Fibroblast of lung (primary cell): ENCODE measurements at places on chromosomes 11 and 22. TPM values are rescaled to one million over a fixed set of nuclear protein-coding genes. Genes with fewer than 3 reads are reported as not detected.
A peak's percentile ranks its signal among the peaks of the same experiment; 100 is the strongest.

DNA sequence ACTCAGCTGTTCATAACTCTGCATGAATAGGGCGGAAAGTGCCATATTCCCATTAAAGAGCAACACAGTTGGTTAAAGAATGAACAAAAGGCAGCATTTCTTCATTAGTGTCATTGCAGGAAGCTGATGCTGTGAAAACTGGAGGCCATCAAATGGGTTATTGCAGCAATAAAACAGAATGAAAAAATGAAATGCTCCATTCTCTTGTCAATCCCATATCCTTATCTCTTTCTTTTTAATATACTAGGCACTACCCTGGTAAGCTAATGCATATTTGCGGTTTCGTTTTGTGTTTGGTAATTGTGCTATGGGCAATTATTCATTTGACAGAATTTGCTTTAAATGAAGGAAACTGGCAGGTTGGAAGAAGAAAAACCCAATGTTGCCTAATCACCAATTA is 25.3 kb downstream of the C11orf71 start:
- no peak for DNase-seq
- peaks cover 6% of the 10 kb centered on the region for H3K4me1 ChIP-seq
- H3K36me3 ChIP-seq: no peaks in the 10 kb centered on the region
- no peaks in the 10 kb centered on the region for H3K27me3 ChIP-seq
- no peak overlapping the region for H3K27ac ChIP-seq

GRCh38 chr11:73191151-73191550 is 26.9 kb upstream of the P2RY2 start:
- DNase-seq: no peak
- H3K4me1 ChIP-seq: no peaks in the 10 kb centered on the region

DNA sequence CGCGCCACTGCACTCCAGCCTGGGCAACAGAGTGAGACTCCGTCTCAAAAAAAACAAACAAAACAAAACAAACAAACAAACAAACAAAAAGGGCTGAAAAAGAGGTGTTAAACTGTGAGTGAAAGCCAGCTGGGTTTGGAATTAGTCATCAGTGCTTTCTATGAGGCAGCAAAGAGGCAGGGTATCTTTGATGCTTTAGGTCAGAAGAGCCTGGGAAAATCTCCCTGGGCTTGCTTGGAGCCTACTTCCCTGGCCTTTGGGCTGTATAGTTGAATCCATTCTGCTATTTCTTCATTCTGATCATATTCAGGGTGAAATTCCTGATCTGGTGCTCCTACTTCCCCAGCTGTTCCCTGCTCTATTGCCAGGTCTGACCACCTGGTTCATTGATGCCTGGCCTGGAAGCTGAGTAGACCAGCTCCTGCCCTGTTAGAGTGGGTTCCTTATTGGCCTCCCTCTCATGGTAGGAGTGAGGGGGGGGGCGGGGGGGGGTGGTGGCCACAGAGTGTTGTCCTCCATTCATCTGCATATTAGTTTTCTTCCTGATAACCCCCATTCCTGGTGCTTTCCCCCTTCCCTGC is 65.6 kb downstream of the INSC start:
- H3K27me3 ChIP-seq: no peaks in the 10 kb centered on the region
- H3K4me1 ChIP-seq: peaks cover 7% of the 10 kb centered on the region
- H3K36me3 ChIP-seq: no peaks in the 10 kb centered on the region
- H3K4me3 ChIP-seq: no peak overlapping the region
- H3K27ac ChIP-seq: no peak overlapping the region

DNA sequence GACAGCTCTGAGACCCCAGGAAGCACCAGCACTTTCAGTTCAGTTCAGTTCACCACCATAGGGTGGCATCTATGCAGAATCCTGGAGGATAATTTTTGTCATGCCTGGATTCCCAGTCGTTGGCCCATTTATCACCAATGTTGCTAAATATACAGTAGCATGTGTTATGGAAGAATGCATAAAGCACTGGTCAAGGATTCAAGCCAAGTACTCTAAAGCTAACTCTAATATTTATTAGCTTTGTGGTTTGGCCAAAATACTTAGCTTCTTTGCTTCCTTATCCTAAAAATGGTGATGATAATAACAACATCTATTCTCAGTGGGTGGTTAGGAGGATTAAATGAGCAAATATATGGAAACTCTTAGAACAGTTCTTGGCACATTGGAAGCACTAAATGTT is 294.7 kb upstream of the ZC3H12C start:
- no peaks in the 10 kb centered on the region for H3K4me1 ChIP-seq
- H3K36me3 ChIP-seq: no peaks in the 10 kb centered on the region
- no peaks in the 10 kb centered on the region for H3K27me3 ChIP-seq
- H3K4me3 ChIP-seq: no peak overlapping the region

DNA sequence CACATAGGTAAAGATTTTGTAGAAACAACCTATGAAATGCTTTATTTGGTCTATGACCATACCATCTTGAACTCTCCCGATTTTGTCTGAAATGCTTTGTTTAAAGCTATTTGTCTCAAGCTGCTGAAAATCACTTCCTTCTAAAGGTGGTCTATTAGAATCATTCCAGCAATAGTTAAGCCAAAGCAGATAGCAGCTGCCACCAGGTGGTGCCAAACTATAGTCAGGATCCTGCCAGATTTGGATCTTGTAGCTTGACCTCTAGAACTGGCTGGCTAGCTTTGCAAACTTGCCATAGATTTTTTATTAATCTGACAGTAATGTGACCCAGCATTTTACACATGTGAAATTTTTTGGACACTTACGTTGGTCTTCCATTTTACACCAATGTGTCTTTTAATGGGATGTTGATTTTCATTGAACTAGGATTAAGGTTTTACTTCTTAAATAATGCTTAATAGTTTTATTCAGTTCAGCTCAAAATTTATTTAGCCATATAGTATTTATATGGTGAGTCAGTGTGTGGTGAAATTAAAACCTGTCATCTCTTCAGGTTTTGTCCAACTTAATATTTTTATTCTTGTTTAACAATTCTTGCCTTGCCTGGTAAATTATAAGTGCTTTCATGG is 19.7 kb downstream of the CTR9 start:
- H3K27me3 ChIP-seq: no peaks in the 10 kb centered on the region
- H3K4me3 ChIP-seq: no peak overlapping the region
- no peak overlapping the region for H3K27ac ChIP-seq
- no peaks in the 10 kb centered on the region for H3K4me1 ChIP-seq
- H3K36me3 ChIP-seq: peaks cover 14% of the 10 kb centered on the region

DNA sequence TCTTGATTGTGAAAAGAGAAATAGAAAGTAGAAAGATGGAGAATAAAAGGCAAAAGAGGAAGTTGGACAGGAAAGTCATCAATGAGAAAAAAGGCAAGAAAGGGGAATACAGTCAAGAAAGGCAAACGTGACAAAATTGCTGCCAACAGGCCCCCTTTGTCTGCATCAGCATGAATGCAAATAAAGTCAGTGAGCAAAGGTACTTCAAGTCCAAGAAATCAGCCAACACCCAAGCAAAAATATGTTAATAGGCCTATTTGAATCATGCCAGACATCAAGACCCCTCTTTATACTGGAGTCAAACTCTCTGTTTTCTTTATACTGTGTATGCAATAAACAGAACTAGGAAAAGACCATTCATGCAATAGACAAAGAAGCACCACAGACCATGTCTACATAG is 34.3 kb downstream of the GUCY1A2 start:
- no peaks in the 10 kb centered on the region for H3K27me3 ChIP-seq
- peaks cover 2% of the 10 kb centered on the region for H3K4me1 ChIP-seq
- DNase-seq: no peak
- H3K4me3 ChIP-seq: no peak overlapping the region
- H3K36me3 ChIP-seq: no peaks in the 10 kb centered on the region
- no peak overlapping the region for H3K27ac ChIP-seq

GRCh38 chr11:72773291-72773690 is 20.6 kb downstream of the STARD10 start:
- no peaks in the 10 kb centered on the region for H3K36me3 ChIP-seq
- H3K27me3 ChIP-seq: no peaks in the 10 kb centered on the region
- peaks cover 19% of the 10 kb centered on the region for H3K4me1 ChIP-seq
- peak; percentile 92 for DNase-seq
- peak overlapping the region; percentile 58 for H3K27ac ChIP-seq
- H3K4me3 ChIP-seq: no peak overlapping the region

- DNase-seq: no peak
- no peaks in the 10 kb centered on the region for H3K27me3 ChIP-seq
- peaks cover 13% of the 10 kb centered on the region for H3K36me3 ChIP-seq
- peaks cover 18% of the 10 kb centered on the region for H3K4me1 ChIP-seq
- H3K4me3 ChIP-seq: no peak overlapping the region
Observed at GRCh38 chr11:19952911-19953310, 207.4 kb downstream of the DBX1 start.

GRCh38 chr11:68002938-68003845 is 705 bp downstream of the UNC93B1 start:
- H3K27me3 ChIP-seq: no peaks in the 10 kb centered on the region
- no peaks in the 10 kb centered on the region for H3K36me3 ChIP-seq
- no peak overlapping the region for H3K27ac ChIP-seq
- peak overlapping the region; percentile 58 for H3K4me3 ChIP-seq

DNA sequence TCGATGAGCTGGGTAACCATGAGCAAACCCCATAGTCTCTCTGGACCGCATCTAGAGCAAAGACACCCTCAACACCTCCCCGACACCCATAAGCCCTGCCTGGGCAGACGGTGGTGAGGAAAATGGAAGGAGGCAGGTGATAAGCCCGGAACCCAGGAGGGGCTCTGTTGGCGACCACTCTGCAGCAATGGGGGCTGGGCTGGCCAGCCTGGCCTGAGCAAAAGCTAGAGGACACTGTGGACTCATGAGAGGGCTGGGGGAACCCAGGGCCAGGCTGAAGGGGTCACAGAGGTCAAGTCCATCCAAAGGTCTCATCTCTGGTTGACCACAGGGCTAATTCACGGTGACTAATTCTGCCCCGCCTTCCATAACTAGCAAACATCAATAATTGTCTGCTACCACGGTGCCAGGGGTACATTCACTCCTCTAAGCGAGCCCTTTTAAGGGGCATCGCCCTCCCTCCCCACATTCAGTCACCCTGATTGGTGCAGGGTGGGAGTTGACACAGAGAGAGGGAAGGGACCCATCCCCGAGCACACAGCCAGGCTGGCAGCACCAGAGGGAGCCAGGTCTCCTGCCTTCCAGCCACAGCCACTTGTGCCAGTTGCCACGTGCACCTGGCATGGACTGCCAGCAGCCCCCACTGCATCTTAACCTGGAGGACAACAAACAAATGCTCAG is 4.0 kb downstream of the PYGM start:
- H3K27me3 ChIP-seq: no peaks in the 10 kb centered on the region
- peaks cover 1% of the 10 kb centered on the region for H3K36me3 ChIP-seq
- H3K4me3 ChIP-seq: no peak overlapping the region
- H3K27ac ChIP-seq: no peak overlapping the region
- DNase-seq: no peak
- peaks cover 14% of the 10 kb centered on the region for H3K4me1 ChIP-seq

- H3K36me3 ChIP-seq: peaks cover 10% of the 10 kb centered on the region
- H3K27ac ChIP-seq: no peak overlapping the region
- H3K27me3 ChIP-seq: no peaks in the 10 kb centered on the region
Observed at GRCh38 chr22:29817724-29818123, 20.4 kb downstream of the ASCC2 start.

- H3K4me3 ChIP-seq: no peak overlapping the region
- no peak overlapping the region for H3K27ac ChIP-seq
- no peak for DNase-seq
- H3K27me3 ChIP-seq: no peaks in the 10 kb centered on the region
- H3K4me1 ChIP-seq: no peaks in the 10 kb centered on the region
- H3K36me3 ChIP-seq: no peaks in the 10 kb centered on the region
Observed at GRCh38 chr11:62865635-62866034, 15.1 kb upstream of the SLC3A2 start.

GRCh38 chr22:44665115-44665514 is 36.9 kb upstream of the PRR5 start:
- peaks cover 13% of the 10 kb centered on the region for H3K27me3 ChIP-seq
- DNase-seq: no peak
- no peak overlapping the region for H3K4me3 ChIP-seq
- no peaks in the 10 kb centered on the region for H3K36me3 ChIP-seq

DNA sequence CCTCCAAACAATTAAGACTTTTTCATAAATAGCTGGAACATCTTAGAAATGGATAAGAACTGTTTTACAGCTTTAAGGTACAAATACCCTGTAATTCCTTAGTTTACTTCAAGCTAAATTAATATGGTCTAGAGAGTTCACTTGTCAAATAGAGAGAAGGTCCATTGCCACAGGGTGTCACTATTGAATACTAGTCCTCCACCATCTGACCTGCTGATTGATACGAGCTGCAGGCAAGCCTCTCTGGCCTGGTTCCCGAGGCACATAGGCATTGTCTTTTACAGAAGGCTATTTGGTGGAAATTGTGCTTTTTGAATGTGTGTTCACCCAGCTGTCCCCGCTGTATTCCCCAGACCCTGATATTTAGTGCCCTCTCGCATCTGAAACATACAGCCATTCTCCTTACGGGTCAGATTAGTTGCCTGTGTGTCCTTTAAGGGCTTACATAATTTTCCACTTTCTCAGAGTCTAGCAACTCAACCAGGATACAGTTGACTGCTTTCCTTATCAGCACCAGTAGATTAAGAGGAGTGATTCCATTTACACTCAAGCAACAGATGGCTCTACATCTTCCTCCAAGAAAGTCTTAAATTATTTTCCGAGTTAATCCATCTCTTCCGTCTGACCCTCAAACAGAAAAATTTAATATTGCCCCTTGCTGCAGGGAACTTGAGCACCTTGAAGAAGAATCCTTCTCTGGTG is 788.8 kb upstream of the FAT3 start:
- H3K27ac ChIP-seq: no peak overlapping the region
- H3K4me1 ChIP-seq: no peaks in the 10 kb centered on the region
- no peak overlapping the region for H3K4me3 ChIP-seq
- H3K36me3 ChIP-seq: no peaks in the 10 kb centered on the region
- DNase-seq: no peak

- H3K4me3 ChIP-seq: peak overlapping the region; percentile 95
- H3K27me3 ChIP-seq: no peaks in the 10 kb centered on the region
- DNase-seq: peak; percentile 56
- peak overlapping the region; percentile 99 for H3K27ac ChIP-seq
Observed at GRCh38 chr22:31106731-31107177, 614 bp downstream of the SELENOM start.

GRCh38 chr11:47327949-47328348 is 24.6 kb downstream of the MYBPC3 start:
- no peak overlapping the region for H3K4me3 ChIP-seq
- no peaks in the 10 kb centered on the region for H3K27me3 ChIP-seq
- H3K4me1 ChIP-seq: no peaks in the 10 kb centered on the region
- peaks cover 12% of the 10 kb centered on the region for H3K36me3 ChIP-seq
- no peak overlapping the region for H3K27ac ChIP-seq
- no peak for DNase-seq

GRCh38 chr11:128628686-128629085 is 41.3 kb upstream of the ETS1 start:
- DNase-seq: no peak
- H3K27me3 ChIP-seq: no peaks in the 10 kb centered on the region
- H3K36me3 ChIP-seq: no peaks in the 10 kb centered on the region
- H3K4me3 ChIP-seq: no peak overlapping the region
- peaks cover 5% of the 10 kb centered on the region for H3K4me1 ChIP-seq
- no peak overlapping the region for H3K27ac ChIP-seq

CYP2D6 gene
- total RNA-seq: 0.26 and 0.33 TPM in 2 replicates

MAP6 gene
- 0.17 and 0.26 TPM in 2 replicates for total RNA-seq

PLEKHA7 gene
- under 0.01 and 0.17 TPM in 2 replicates for total RNA-seq

APOBEC3H gene
- 0.26 and 1.3 TPM in 2 replicates for total RNA-seq

CATSPER1 gene
- not detected in 2 replicates for total RNA-seq

OR51B6 gene
- not detected in 2 replicates for total RNA-seq
